ENCODE measurements at places on chromosomes 3 and 15.
A peak's percentile ranks its signal among the peaks of the same experiment; 100 is the strongest.

DNA sequence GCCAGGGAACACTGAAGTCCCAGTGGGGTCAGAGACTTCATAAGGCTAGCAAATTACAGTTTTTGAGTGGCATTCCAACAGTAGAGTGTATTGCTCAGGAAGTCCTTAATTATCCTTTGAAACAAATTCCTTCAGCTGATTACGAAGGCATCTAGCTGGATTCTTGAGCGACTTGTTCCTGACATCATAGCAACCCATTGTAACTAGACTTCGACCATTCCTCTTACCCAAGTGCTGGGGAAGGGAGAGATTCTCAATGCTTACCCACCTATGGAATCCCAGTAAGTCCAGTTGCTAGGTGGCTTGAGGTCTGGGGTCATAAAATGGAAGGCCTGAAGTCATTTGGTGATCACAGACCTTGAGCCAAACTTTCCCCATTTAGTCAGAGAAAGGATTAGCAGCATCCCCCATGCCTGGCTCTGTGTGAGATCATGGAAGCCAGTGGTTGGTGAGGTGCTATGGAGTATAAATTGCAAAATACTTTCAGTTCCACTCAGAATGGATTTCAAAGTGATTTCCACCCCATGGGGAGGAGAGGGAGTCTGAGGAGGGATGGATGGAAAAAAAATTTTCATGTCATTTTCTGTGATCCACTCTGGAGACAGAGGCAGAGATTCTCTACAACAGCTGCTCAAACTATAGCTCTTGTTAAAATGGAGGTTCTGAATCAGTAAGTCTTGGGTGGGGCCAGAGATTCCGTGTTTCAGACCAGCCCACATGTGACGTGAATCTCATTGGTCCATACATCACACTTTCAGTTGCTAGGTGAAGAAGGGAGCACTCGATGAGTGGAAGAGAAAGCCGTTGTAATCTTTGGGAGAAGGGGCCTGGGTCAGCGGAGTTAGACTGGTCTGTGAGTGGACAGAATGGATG, 45.7 kb downstream of the CD86 start:
- no peak for DNase-seq

DNA sequence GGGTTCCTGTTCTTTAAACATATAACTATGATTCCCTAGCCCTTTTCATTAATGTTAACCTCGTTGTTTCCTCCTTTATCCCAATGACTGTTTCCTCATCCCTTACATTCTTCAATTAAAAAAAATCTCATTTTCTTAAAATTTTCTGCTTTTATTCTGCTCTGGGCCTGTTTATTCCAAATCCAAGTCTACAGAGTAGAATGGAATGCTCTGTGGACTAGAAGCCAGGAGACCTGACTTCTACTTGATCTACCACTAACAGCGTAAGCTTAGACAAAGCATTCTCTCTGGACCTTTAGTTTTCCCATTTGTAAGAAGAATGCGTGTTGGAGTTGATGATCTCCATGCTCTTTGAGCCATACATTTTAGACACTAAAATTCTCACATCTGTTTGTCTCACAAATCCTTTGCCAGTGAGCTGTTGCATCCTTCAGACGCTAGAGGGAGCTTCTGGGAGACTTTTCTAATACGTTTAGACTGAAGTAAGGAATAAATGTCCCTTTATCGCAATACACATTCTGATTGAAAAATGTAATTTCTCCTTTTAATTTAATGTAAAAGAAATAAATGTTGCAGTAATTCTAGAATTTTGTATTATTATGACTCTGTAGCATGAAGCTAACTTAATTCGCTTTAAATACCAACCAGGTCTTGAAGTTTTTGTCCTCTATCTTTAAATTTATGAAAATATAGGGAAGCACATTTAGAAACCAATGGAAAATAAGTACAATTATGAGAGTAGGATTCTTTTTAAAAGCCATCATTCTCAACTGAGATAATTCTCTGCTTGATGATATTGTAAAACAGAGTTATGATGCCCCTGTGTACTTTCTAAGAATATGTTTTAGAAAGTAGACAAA, 21.7 kb upstream of the GMNC start:
- DNase-seq = peak; percentile 11

GRCh38 chr3:66638717-66639116, 137.9 kb upstream of the LRIG1 start:
- no peak for DNase-seq

- no peak for DNase-seq
Measured at GRCh38 chr3:3189102-3189727, 9.7 kb upstream of the CRBN start.

DNA sequence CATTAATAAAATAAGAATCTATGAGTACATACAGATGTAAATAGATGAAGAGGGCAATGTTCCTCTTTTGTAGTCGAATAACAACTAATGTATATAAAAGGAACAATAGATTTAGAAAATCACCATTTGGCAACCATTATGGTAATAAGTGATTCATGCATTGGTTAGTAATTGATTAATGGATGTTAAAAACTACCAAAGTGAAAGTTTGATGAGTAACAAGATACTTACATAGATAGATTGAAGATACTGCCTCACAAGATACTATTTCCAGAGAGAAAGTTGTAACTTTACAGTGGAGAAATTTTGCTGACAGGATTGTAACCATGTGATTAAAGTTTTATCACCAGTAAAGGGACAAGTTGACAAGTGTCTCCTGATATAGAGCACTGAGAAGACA, 55.0 kb downstream of the TCF12 start:
- no peak for DNase-seq

DNA sequence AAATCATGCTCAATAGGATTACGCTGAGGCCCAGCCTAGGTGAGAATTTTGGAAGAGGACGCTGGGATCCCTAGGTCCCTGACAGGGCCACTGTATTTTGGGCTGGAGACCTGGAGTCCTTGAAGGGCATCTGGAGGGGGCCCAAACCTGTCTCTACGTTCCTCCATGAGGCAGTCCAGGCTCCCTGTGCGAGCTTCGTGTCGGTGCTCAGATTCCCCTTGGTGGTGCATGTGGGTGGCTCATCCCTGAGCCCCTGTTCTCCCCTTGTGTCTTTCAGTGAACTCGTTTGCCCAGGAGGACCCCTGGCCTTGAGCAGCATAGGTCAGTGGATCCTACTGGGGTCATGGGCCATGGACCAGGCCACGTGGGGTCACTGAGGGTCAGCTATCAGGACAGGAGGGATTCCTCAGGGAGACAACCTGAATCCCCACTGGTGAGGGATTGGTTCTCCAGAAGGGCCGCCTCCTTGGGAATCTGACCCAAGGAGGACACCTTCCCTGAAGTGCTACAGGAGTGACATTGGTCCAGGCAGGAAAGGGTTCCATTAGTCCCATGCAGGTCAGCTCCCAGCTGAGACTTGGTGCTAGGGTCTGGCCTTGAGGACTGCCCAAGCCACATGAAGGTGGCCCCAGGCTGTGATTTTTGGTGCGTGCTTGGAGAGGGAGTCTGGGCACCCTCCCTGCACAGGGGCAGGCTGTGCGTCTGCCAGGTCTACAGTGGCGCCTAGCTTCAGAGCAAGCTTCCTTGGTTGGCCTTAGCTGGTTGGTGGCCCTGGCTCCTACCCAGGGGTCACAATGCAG, 229.8 kb downstream of the SNRPN start:
- no peak for DNase-seq

DNA sequence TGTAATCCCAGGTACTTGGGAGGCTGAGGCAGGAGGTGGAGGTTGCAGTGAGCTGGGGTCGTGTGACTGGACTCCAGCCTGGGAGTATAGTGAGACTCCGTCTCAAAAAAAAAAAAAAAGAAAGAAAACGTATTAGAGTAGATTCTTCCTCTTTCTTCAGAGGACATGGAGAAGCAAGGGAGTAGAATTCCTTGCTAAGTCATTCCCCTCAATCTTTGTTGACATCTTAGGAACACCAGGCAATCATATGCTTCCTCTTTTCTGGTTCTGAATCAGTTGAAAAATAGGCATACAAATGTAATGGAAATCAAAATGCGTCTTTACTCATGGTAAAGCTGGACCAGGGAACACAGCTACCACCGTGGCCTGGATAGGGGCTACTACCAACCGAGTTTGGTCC, 38.3 kb upstream of the ATOSA start:
- DNase-seq = no peak

GRCh38 chr3:42509111-42509510, 6.7 kb downstream of the VIPR1 start:
- DNase-seq = no peak

GRCh38 chr3:43696441-43696840, 5.7 kb downstream of the ABHD5 start:
- DNase-seq = no peak

- DNase-seq = no peak
Measured at GRCh38 chr15:62546628-62547027, 381.5 kb upstream of the C2CD4B start.

- peak; percentile 73 for DNase-seq
Measured at GRCh38 chr3:52056521-52056967, at the start of gene DUSP7. TSS of gene DUSP7 (minus strand) at chr3:52056571. CDS start at chr3:52056366, 205 bp downstream.

DNA sequence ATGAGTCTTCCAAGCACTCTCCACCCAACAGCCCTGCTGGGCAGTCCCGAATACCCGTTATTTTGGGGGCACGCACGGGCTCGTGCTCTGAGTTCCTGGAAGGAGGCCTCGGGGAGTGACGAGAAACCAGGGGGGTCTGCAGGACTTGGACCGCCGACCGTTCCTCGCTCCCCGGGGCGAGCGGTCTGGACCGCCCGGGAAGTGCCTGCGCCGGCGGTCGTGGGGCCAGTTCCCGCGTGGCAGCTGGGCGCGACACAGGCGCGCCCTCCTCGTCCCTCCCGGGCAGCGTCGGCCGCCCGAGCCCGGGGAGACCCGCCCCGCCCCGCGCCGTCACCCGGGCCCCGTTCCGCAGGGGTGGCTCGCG, 387 bp downstream of the GNB4 start:
- DNase-seq = peak; percentile 3

DNA sequence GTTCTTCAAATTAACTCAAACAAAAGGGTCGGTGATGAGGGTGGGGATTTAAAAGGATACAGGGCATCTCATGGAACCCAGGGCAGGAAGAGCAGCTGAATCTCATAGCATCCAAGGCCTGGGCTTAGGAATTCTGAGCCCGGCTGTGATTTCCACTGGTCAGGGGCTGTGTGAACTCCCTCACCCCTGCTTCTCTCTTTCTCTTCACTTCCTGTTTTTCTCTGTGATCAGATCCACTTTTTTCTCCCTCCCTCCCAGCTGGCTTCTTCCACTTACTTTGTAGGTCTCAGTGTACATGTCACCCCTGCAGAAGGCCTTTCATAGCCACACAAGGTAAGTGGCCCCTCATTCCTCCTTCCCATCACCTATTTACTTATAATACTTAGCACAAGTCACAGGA, 68.2 kb upstream of the CORO2B start:
- DNase-seq = no peak

DNA sequence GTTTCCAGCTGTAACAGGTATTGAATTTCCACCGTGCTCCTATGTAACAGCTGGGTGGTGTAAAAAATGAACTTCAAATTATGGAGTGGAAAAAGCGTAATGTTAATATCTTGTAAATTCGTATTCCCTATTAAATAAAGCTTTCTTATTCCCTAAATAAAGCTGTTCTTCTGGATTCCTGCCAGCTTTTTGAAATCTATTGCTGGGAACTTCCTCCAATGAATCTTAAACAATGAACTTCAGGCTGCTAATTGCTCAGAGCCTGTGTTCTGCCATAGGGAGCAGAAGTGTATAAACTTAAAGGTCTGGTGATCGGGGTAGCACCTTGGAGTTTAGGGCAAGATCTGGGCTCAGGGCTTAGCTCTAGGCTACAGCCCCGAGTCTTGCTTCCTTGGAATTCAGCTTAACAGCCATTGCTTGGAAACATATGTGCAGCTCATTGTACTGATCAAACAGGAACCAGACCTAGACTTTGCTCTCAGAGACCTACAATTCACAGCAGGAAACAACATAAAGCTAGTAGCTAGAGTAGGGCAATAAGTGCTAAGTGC, 1.4 kb downstream of the ARL14 start:
- DNase-seq = no peak

DNA sequence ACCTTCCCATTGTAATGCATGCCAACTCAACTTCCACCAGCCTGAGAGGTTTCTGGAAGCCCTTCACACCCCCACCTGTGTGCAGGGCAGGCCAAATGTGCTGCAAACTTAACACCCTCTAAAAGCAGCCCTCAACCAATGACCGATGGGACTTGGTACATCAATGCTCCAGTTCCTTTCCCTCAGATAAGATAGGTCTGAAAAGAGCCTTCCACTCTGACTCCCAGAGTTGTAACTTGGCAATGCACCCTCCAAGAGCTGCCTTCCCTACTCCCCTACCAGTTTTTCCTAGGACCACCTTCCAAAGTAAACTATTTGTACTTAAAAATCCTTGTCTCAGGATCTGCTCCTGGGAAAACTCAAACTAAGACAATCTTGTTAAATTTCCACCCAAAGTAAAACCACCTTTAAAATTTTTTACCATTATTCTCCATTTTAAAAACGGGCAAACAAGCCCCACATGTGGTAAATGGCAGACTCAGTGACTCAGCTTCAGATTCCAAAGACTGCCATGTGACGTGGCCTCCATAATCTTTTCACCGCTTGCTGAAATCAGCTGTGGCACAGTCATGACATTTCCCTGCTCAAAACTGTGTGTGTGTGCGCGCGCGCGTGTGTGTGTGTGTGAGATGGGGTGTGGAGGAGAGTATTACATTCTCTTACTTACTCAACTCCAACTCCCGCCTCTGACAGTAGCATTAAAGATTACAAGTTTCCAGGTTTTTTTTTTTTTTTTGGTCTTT, 17.2 kb downstream of the RASGRP1 start:
- DNase-seq = no peak

DNA sequence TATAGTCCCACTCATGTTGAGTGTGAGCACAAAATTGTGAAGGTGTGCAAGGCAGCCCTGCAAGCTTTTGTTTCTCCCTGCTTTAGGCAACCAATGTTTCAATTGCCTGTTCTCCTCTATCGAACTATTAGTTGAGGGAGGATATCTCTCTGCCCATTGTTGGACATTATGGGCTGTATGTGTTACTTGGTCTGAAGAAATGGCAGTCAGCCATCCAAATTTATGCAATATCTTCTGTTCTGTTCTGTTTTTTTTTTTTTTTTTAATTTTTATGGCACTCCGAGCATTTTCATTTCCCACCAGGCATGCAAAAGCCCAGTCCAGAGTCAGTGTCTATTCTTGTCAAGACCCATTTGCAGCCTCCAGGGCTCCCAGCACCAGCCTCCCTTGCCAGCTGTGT, 44.0 kb downstream of the ANAPC13 start:
- no peak for DNase-seq

- no peak for DNase-seq
Measured at GRCh38 chr15:48407646-48408045, 76.4 kb downstream of the DUT start.

DNA sequence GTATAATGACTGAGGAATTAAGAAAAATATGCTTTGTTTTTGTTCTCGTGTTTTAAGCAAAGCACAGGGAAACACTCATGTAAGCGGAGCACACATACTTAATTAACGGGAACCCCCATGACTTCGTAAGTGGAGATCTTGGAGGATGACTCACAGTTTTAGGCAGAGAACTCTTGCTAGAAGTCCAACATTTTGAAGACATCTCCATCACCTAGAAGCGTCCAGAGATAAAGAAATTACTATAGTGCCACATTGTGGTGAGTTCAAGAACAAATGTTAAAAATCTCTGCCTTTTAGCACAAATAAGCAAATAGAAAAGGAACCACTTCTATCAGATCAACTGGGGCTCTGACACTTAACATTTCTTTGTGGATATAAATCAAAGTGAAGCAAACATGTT, 194.1 kb upstream of the ARHGEF26 start:
- no peak for DNase-seq
